NCI-H1417 treated with DMSO at 0.1 percent for 48 hours (cell line): ENCODE measurements at places on chromosomes 7 and 10.

DNA sequence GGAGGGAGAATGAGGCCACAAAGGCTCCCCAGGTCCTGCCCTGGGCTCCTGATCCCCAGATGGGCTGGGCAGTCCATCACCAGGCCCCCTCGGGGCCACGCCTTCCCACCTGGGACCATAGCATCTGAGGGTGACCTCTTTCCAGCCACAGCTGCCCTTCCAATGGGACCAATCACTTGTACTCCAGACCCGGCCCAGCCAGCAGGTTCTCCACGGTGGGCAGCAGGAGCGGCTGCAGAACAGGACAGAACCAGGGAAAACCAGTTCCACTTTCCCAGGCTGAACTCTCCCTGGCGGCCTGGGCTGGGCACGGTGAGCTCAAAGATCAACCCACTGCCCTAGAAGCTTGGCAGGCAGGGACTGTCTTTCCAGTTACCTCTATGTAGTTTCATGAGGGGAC lies 257.6 kb downstream of the MAD1L1 start:
- no peak for DNase-seq

DNA sequence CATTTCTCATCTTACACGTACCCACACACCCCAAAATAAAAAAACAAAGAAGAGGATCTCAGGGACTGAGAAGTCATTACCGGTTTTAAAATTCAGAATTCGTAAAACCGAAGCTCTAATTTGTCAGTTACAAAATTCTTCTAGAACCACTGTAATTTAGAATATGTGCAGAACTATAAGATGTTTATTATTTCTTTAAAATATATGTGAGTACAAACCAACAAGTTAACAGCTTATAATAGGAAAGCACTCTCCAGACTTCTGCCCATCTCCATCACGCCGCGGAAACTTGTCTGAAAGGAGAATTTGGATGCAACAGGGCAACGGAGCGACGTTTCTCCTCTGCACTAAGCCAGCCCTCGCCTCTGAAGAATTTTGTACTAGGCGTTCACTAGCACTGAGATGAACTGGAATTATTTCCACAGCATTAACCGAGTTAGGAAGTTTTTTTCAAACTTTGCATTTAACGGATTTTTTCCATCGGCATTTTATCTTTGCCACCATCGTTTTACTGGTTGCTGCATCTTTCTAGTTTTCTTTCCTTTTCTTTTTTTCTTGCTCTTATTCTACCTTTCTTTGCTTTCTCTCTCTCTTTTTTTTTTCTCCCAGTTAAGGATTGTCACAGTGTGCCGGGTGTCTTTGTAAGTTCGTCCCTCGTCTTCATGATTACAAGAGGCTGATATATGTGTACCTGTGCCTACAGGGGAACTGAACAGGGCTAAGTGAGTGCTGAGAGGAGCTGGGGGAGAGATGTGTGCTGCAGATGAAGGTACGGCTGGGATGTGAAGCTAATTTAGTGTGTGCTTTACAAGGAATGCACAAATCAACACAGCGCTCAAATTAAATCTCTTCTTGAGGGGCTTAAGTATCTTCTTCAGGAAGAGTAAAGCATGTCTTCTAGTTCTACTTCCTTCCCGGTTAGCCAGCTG lies 295.9 kb upstream of the NFE2L3 start:
- no peak for DNase-seq

GRCh38 chr7:97499204-97499603 lies 232.7 kb upstream of the TAC1 start:
- DNase-seq, result peak; percentile 11

GRCh38 chr7:2008101-2008935 lies 224.4 kb downstream of the MAD1L1 start:
- no peak for DNase-seq

- DNase-seq, result no peak
These were observed 85.9 kb downstream of the PRKAG2 start for GRCh38 chr7:151790830-151791620.

DNA sequence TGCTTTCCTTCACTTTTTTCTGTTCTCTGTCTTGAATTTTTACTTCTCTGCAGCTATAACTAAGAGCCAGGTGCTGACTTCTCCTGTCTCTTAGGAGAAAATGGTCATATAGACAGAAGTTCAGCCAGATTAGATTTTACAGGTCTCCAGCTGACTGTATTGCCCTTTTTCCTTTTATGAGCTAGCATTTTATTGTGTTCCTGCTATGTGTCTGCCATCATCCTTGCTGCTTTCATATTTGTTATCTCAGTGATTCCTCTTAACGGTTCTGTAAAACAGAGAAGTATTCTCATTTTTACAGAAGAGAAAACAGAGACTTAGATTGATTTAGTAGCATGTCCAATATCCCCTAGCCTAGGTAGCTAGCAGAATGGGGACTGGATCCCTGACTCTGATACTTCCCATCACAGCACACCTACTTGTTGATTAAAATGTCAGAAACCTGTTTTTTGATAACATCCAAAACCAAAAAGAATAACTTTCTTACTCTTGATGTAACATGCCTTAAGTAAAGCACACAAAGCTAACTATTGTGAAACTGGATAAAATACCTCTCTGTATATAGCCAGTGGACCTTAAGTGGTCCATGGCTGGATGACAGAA lies 5.2 kb downstream of the KAT6B start:
- DNase-seq, result no peak

GRCh38 chr7:143261901-143262300 lies 1.3 kb upstream of the GSTK1 start:
- no peak for DNase-seq

DNA sequence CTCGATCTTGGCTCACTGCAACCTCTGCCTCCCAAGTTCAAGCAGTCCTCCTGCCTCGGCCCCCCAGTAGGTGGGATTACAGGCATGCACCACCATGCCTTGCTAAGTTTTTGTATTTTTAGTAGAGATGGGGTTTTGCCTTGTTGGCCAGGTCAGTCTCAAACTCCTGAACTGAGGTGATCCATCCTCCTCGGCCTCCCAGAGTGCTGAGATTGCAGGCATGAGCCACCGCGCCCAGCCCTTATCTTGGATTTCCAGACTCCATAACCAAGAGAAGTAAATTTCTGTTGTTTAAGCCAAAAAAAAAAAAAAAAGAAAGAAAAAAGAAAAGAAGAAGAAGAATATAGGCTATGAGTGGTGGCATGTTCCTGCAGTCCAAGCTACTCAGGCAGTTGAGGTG lies 53.3 kb upstream of the RABGEF1 start:
- no peak for DNase-seq

GRCh38 chr7:69190025-69190424 lies 408.2 kb upstream of the AUTS2 start:
- no peak for DNase-seq

GRCh38 chr7:103851357-103851756 lies 138.1 kb downstream of the RELN start:
- DNase-seq, result no peak

- no peak for DNase-seq
These were observed 128.4 kb upstream of the PHYHIPL start for GRCh38 chr10:59047957-59048618.

- no peak for DNase-seq
These were observed at the start of gene TRIM8 for GRCh38 chr10:102644066-102644645. TRIM8 (plus strand) TSS chr10:102644479; CDS start chr10:102644618, 139 bp downstream.

GRCh38 chr7:157136372-157136771 lies 2.4 kb upstream of the UBE3C start:
- DNase-seq, result no peak

- no peak for DNase-seq
These were observed 181.3 kb downstream of the CHN2 start for GRCh38 chr7:29375641-29376562.

GRCh38 chr7:69603351-69603750 lies 5.1 kb downstream of the AUTS2 start:
- no peak for DNase-seq

GRCh38 chr7:69042138-69042537 lies 556.1 kb upstream of the AUTS2 start:
- DNase-seq, result no peak

- no peak for DNase-seq
These were observed 621.3 kb downstream of the ANKRD7 start for GRCh38 chr7:118845791-118846190.

GRCh38 chr7:39154815-39155214 lies 177.1 kb downstream of the POU6F2 start:
- DNase-seq, result no peak

DNA sequence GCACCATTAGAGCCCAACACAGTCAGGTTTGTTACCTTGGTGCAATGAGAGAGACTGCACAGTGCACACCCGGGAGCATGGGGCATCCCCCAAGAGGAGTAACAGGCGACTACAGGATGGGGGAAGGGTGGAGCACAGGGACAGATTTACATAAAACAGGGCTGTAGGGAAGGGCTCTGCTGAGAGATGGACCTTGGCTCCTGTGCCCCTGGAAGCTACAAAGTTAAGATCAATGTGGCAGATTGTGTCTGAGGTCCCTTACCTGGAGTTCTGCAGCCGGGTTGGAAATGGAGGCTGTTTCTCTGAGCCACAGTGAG lies 13.7 kb upstream of the SLC18A3 start:
- no peak for DNase-seq

DNA sequence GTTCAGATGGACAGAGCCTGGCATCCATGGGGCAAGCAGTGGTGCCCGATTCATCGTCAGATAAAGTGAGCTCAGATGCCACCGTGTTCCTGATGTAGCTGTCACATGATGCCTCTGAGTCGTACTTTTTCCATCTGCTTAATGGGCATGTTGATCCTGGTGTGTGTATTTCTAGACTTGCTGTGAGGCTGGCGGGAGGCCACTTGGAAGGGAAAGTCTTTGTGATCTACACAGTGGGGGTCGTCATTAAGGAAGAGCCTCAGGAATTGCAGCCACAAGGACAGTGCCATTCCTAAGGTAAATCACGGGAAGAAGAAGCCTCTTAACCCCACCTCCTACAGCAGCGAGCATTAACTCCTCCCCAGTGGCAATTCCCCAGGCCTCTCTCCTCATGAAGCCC lies 63.0 kb downstream of the RGS10 start:
- no peak for DNase-seq

DNA sequence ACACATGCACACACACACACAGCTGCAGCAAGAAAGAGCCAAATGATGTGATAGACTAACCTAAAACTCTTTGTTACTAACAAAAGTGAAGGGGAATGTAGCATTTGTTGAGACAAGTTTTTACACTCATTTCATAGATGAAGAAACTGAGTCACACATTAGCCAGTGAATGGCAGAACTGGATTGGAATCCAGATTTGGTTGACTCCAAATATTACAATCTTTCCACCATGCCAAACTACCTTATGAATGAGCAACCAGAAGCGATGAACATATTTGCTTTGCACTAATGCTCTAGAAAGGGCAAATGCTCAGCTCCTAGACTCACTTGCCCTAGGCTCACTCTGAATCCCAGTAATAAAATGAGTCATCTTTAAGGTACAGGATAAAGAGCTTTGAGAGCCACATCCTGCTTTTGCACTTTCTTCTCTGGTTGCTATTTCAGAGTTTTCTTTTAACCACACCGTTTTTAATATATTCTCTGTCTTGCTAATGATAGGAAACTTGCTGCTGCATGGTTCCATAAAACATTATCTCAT lies 111.9 kb downstream of the GPAM start:
- DNase-seq, result no peak

- DNase-seq, result no peak
These were observed 92.4 kb downstream of the WNT2 start for GRCh38 chr7:117230276-117231046.

GRCh38 chr10:84337199-84337598 lies 8.8 kb downstream of the CCSER2 start:
- DNase-seq, result no peak

DNA sequence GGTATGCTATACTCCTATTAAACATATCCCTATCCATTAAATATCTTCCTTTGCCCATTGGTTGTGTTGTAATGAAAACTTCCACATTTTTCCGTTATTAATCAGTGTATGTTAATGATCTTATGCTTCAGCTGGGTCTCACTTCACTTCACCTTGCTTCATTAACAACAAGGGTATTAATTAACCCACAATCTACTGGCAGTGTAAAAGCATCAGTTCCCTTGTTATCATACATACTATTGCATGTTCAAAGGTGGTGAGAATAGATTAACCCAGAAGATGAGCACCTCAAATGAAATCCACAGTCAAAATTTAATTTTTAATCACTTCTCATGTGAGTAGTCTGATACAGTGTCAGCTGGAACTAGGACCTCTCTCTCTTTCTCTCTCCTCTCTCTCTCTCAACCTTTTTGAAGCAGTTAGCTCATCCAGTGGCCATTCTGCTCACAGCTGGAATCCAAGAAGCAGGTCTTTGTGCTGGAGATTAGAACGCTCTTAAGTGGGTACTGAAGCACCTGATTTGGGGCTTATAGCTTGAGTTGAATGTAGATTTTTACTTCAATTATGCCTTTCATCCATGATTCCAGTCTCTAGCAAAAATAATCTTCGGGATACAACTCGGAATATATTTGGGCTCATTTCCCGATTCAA lies 172.3 kb downstream of the RAPGEF5 start:
- DNase-seq, result no peak

- no peak for DNase-seq
These were observed 74.2 kb downstream of the WAPL start for GRCh38 chr10:86447432-86447831.

DNA sequence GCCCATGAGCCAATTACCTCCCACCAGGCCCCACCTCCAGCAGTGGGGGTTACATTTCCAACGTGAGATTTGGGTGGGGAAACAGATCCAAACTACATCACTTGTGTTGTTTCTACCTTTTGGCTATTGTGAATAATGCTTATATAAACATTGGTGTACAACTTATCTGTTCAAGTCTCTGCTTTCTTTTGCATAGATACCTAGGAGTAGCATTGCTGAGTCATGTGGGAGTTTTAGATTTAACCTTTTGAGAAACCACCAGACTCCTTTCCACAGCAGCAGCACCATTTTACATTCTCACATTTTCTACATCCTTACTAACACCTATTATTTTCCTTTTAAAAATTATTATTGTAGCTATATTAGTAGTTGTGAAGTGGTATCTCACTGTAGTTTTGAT lies 14.4 kb upstream of the FRA10AC1 start:
- DNase-seq, result no peak

- DNase-seq, result no peak
These were observed 41.2 kb downstream of the CALML3 start for GRCh38 chr10:5565671-5566581.

DNA sequence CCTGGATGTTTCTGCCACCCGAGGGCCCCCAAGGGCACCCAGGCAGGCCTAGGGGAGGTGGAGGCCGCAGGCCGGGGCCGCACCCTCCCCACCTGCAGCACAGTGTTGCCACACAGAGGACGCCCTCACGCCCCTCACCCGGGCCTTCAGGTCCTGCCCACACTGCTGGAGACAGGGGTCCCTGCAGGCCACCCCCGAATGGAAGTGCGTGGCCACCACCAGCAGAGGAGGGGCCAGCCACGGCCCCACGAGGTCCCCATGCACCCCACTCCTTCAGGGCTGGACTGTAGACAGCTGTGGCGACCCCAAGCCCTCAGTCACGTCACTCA lies 35.4 kb downstream of the ADAP1 start:
- no peak for DNase-seq

DNA sequence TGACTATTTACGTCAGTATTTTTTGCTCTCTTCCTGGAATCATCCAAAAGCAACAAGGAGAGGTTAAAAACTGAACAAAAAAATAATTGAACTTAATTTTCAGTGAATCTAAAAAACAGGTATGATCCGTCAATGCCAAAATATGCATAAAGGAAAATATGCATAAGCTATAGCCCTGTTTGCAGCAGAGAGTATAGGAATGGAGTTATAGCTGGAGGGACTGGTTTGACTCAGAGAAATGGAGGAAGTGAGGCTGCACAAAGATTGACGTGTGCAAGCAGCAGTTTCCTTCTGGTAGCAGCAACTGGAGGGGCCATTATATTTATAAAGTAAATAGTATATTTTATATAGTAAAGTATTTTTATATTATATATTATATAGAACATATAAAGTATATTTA lies 37.1 kb downstream of the GNG11 start:
- DNase-seq, result no peak

GRCh38 chr7:74226633-74227032 lies 16.8 kb downstream of the LAT2 start:
- DNase-seq, result no peak

- DNase-seq, result no peak
These were observed 277.1 kb downstream of the SNX13 start for GRCh38 chr7:17663061-17663675.
